T-helper 2 cell (primary cell): ENCODE measurements at places on chromosomes 3 and 15.

GRCh38 chr15:31974154-31974794, 56.0 kb upstream of the CHRNA7 start:
- no peak for DNase-seq

GRCh38 chr3:150933473-150933995, 28.3 kb upstream of the MINDY4B start:
- peak; percentile 58 for DNase-seq

DNA sequence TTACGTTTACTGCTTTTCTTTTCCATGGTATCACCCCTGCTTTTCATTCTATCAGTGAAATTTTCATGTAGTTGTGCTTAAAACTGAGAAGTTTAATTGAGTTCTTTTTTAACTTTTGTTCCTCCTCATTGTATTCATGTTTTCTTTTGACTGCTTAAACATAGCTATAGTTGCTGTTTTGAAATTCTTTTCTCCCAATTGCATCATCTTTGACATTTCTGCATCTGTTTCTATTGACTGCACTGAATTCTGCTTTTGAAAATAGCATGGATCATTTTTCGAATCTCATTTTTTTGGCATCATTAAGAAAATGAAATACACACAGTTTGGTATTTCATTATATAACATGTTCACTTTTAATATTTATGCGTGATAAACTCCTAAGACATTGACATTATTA, 694.9 kb downstream of the MECOM start:
- no peak for DNase-seq

DNA sequence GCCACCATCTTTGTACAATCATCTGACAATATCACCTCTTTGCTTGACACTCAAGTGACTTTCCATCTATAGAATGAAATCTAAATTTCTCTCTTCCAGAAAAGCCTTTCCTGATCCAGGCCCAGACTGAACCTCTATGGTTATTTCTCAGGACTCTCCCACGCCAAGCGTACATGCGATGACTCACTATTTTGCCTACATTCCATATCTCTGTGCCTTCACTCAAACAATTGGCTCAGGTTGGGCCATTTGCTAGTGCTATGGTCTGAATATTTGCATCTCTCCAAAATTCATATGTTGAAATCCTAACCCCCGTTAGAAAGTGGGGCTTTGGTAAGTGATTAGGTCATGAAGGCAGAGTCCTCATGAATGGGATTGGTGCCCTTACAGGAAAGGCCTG, 43.9 kb downstream of the ST3GAL6 start:
- DNase-seq, result no peak

DNA sequence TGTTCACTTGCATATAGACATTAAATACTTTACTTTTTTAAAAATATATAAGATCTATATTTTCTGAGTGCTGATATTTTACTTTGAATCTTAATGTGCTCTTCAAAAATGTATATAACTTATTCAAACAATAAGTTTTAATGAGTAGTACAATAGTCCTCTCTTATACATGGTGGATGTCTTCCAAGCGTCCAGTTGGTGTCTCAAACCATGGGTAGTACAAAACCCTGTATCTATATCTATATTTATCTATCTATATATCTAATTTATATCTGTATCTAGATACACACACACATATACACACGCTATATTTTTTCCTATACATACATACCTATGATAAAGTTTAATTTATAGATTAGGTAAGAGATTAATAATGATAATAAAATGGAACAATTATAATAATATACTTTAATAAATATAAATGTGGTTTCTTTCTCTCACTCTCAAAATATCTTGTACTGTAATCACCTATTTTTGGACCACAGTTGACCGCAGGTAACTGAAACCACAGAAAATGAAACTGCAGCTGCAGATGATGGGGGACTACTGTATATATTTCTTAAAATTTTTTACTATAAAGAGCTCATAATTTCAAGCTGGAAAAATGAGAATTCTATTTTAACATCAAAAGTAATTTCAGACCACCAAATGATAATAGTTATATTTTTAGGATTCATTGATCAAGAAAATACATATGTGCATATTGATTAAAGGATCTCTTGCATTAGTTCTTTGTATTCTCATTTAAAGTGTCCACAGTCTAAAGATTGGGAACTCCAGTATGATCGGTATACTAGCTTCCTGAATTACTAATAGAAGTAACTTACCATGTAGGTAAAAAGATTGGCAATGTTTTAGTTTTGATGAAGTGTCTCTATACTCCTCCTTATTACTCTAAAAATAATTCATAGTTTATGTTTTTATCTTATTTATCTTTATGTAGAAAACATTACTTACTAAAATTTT, 215.1 kb upstream of the MLF1 start:
- no peak for DNase-seq

GRCh38 chr3:134922866-134923265, 127.8 kb downstream of the EPHB1 start:
- DNase-seq, result no peak

GRCh38 chr3:172191629-172192028, 152.3 kb downstream of the FNDC3B start:
- no peak for DNase-seq

- DNase-seq, result no peak
These were observed 70.4 kb downstream of the DLG1 start for GRCh38 chr3:197227780-197228574.

- DNase-seq, result no peak
These were observed 431.1 kb downstream of the WDR72 start for GRCh38 chr15:53328341-53328740.

- DNase-seq, result no peak
These were observed 375.8 kb downstream of the GAP43 start for GRCh38 chr3:115999001-115999585.

DNA sequence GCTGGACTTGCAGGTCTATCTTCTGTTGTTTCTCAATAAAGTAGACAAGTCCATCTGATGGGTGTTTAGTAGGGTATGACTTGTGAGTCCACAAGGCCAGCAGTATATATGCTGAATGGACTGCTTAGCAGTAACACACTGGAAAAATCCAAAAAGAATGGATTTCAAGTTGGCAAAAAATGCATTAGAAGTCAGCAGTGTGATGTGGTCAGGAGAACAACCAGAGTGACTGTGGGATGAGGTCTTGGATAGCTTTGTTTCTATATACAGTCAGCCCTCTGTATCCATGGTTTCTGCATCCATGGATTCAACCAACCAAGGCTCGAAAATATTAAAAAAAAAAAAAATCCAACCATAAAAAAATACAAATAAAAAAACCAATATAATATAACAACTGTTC, 55.8 kb downstream of the LPP start:
- DNase-seq, result no peak

DNA sequence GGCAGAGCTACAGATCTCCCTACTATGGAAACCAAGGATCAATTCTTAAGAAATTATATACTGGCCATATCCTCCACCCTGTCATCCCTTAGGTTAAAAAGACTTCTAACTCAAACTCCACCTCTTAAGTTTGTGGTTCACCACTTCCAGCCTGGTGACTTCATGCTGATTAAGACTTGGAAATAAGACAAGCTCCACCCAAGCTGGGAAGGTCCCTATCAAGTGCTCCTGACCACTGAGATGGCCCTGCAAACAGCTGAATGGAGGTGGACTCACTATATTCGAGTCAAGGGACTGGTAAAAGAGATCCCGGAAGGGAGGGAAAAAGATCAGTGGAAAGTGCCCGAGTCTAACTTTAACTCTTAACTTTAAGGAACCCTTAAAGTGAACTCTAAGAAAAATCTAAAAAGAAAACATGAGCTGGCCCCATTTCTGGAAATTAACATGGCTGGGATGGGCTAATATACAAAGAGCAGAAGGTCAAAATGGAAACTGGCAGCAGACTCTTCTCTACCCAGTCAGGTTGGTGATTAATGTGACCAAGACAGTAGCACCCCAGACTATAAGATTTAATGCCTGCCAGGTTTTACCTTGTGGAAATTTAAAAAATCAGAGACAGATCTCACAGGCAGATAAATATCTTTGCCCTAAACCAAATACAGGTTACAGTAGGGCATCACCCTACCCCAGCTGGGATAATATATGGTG, 43.9 kb downstream of the PPCDC start:
- no peak for DNase-seq

DNA sequence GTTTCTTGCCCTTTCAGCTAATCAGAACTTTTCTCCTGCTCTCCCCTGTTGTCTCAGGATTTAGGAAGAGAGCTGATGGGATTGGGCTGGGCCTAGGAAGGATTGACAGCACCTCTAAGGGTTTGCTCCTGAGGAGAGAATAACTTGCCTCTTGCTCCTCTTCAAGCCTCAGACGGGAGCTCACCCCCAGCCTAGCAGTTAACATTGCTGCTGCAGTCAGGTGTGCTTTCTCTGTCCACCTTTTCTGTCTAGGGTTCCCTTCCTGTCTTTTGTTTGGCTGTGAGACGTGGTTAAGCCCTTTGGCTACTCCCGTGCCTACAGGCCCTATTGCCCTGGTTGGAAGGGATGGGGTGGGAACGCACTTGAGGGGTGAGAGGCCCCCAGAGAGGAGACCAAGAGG, 20.1 kb downstream of the TMEM108 start:
- no peak for DNase-seq

- DNase-seq, result no peak
These were observed 73.0 kb downstream of the MYH15 start for GRCh38 chr3:108437439-108437838.

DNA sequence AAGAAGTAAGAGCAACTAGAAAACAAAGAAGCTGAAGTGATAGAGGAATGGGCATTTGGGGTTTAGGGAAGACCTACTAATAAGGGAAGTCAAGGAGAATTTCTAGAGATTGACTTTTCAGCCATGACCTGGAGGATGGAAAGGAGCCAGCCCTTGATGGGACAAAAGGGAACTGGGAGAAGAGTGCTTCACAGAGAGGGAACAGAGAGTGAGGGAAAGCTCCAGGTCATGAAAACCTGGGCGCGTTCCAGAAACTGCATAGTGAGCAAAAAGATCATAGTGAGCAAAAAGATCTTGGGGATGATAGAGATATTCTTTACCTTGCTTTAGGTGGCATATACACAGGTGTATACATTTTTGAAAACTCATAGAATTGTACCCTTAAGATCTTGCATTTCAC, 143.1 kb upstream of the NUDT16 start:
- no peak for DNase-seq

- DNase-seq, result no peak
These were observed 215.9 kb upstream of the LRRC3B start for GRCh38 chr3:26406636-26407035.

DNA sequence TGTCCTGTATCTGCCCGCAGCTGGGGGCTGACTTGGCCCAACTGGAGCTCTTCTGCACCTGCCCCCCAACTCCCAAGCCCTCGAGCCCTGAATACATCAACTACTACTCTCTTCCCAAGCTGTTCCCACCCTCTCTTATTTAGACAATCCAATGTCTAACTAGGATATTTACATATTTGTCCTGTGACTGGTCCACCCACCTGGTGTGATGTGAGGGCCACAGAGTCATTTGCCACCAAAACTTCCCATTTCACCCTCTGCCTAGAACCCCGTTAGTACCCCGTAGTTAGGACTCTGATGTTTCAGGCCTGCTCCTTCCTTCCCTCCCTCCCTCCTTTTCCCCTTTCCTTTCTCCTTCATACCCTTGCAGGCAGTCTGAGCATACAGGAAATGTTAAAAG, 6.4 kb downstream of the CPLX3 start:
- DNase-seq, result no peak

DNA sequence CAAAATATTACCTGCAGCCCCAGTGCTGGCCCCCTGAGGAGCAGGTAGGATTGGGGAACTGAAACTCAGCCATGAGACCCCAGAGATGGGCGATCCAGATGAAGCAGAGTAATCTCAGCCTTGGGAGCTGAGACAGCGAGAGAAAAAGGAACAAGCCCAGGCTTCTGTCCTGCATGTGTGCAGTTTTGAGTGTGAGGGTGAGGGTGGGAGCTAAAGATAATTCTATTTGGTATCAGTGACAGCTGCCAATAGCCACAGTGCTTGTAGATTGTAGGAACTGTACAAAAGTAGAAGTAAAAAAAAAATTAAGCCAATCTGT, 5.9 kb downstream of the ATP8B4 start:
- DNase-seq, result no peak

DNA sequence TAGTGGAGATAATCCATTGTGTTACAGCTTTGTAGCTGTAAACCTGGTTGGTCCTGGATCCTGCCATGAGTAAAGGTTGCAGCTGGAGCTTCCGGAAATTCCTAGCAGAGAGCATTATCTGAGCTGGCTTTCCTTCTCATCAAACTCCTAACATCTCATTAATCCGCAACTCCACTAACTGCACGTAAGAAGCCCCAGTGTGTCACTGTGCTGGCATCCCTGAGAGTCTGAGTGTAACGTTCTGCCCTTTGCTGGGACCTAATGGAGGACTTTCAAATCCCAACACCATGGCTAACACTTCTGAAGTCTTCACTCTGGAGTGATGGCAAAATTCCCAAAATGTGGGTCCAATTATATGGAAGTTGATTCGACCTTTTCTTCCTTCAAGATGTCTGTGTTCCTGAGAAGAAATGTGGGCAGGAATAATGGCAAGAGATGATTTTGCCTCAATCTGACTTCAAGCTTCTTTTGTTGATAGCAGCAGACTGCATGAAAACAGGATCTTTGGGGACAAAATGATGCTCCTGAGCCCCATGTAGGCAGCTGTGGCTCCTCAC, 9.6 kb upstream of the TRPM1 start:
- no peak for DNase-seq

- DNase-seq, result no peak
These were observed 907.4 kb downstream of the NTRK3 start for GRCh38 chr15:87349181-87349580.

- no peak for DNase-seq
These were observed 247.8 kb downstream of the FAM43A start for GRCh38 chr3:194933465-194933864.

DNA sequence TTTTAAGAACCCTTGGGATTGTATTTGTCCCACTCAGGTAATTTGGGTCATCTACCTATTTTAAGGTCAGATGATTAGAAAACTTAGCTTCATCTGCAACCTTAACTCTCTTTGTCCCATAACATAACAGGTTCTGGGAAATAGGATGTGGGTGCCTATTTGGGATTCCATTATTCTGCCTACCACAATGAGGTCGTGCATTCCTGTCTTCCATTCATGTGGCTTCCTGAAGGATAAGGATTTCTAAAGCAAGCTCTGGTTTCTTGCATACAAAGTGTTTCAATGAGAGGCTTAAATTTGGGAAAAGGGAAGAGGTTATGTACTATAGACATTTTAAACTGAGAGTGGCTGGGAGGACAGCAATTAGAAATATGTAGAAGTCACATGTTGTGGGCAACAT, 190.3 kb downstream of the MCTP2 start:
- no peak for DNase-seq
